ENCODE measurements at places on chromosomes 1 and 21. TPM values are rescaled to one million over a fixed set of nuclear protein-coding genes. Genes with fewer than 3 reads are reported as not detected.

DNA sequence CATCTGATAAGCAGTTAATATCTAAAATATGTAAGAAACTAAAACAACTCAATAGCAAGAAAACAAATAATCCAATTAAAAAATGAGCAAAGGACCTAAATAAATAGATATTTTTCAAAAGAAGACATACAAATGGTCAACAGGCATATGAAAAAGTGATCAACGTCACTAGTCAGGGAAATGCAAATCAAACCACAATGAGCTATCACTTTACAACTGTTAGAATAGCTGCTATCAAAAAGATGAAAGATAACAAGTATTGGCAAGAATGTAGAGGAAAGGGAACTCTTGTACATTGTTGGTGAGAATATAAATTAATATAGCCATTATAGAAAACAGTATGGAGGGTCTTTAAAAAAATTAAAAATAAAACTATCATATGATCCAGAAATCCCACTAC lies 40.7 kb upstream of the NEK7 start:
- DNase-seq, result no peak
- H3K4me1 ChIP-seq, result no peaks in the 10 kb centered on the region
- H3K36me3 ChIP-seq, result no peaks in the 10 kb centered on the region

- no peak for DNase-seq
- H3K36me3 ChIP-seq, result no peaks in the 10 kb centered on the region
- peaks cover 50% of the 10 kb centered on the region for H3K4me1 ChIP-seq
- H3K4me3 ChIP-seq, result peak overlapping the region; percentile 60
- peak overlapping the region; percentile 58 for H3K27ac ChIP-seq
Observed at GRCh38 chr1:200038981-200039848, 11.7 kb downstream of the NR5A2 start.

DNA sequence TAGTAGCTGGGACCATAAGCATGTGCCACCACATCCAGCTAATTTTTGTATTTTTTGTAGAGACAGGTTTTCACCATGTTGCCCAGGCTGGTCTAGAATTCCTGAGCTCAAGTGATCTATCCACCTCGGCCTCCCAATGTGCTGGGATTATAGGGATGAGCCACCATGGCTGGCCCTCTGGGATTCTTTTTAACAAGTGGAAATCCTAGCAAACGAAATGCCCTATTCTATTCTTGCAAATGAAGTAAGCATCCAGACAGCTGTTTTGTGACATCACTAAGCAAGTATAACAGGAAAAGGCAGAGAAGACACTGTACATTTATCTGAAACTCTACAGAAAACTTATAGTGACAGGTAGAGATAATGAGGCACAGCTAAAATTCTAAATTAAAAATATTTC lies 86.4 kb downstream of the DDAH1 start:
- no peak overlapping the region for H3K4me3 ChIP-seq
- no peak overlapping the region for H3K27ac ChIP-seq

DNA sequence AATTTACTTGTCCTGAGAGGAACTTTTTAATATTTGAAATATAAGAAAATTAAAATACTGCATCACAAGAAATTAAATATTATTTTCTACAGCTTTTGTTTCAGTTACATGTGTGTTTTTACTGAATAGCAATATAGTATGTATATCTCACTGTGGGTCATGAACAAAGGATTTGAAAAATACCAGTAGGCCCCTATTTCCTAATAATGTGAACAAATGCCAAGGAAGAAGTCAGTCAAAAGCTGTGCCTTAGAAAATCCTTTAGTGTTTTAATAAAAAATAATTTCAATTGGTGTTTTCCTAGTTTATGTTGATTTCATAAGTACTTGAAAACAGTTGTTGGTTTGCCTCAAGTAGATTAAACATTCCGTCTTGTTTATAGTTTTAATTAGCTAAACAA lies 46.7 kb downstream of the SMYD3 start:
- no peak overlapping the region for H3K4me3 ChIP-seq
- no peaks in the 10 kb centered on the region for H3K27me3 ChIP-seq
- no peak for DNase-seq
- H3K27ac ChIP-seq, result no peak overlapping the region

DNA sequence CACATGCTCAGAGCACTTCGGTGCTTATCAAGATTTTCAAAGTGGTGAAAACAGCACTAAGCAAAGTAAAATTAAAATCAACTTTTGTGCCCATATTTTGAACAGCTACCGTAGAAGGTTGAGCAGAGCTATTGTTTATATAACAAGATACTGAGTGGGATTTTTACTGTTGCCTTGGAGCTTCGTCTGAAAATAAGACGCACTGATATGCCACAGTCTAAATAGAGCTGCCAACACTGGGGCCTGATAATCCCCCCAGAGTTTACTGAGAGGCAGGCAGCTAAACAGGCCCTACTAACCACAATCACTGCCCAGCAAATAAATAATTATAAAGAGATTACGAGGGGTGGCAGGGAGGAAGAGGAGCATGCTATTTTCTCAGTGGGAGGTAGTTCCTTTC lies 650 bp upstream of the CCDC190 start:
- H3K4me3 ChIP-seq, result no peak overlapping the region
- no peak for DNase-seq
- H3K27me3 ChIP-seq, result no peaks in the 10 kb centered on the region
- H3K36me3 ChIP-seq, result no peaks in the 10 kb centered on the region
- H3K4me1 ChIP-seq, result peaks cover 8% of the 10 kb centered on the region
- H3K27ac ChIP-seq, result peak overlapping the region; percentile 19

- no peak overlapping the region for H3K27ac ChIP-seq
- peaks cover 23% of the 10 kb centered on the region for H3K4me1 ChIP-seq
- peak overlapping the region; percentile 44 for H3K4me3 ChIP-seq
- H3K27me3 ChIP-seq, result peaks cover 29% of the 10 kb centered on the region
- no peaks in the 10 kb centered on the region for H3K36me3 ChIP-seq
- DNase-seq, result no peak
Observed at GRCh38 chr1:109114342-109114674, 393 bp downstream of the ELAPOR1 start.

GRCh38 chr1:14113841-14114567 lies 414.0 kb downstream of the PRDM2 start:
- DNase-seq, result peak; percentile 46
- no peaks in the 10 kb centered on the region for H3K36me3 ChIP-seq

DNA sequence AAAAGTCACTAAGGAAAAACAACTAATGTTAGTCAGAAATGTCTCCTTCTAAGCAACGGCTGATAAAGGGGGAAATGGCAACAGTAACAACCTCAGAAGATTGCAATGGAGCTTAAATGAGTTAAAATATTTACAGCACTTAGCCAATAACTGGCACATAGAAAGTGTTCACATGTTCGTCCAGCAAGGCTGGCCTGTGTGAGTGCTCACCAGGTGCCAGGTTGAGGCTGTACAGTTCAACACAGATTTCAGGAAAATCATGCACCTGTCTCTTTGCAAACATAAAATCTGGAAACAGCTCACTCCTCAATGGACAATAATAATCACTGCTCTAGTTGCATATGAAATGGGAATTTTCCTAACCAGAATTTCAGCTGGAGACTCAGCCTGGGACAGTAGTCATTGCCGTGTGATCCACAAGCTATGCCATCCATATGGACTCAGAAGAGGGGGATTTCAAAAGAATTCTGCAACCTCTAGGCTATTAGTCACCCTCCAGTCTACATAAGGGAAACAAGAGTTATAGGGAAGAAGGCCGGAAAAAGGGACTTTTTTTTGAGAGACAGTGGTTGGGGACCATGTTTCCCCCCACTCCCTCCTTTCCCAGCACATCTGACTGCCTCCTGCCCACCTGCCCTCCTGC lies 68.6 kb downstream of the SYDE2 start:
- H3K4me1 ChIP-seq, result peaks cover 19% of the 10 kb centered on the region
- H3K4me3 ChIP-seq, result no peak overlapping the region
- H3K36me3 ChIP-seq, result no peaks in the 10 kb centered on the region
- DNase-seq, result no peak
- H3K27ac ChIP-seq, result no peak overlapping the region

DNA sequence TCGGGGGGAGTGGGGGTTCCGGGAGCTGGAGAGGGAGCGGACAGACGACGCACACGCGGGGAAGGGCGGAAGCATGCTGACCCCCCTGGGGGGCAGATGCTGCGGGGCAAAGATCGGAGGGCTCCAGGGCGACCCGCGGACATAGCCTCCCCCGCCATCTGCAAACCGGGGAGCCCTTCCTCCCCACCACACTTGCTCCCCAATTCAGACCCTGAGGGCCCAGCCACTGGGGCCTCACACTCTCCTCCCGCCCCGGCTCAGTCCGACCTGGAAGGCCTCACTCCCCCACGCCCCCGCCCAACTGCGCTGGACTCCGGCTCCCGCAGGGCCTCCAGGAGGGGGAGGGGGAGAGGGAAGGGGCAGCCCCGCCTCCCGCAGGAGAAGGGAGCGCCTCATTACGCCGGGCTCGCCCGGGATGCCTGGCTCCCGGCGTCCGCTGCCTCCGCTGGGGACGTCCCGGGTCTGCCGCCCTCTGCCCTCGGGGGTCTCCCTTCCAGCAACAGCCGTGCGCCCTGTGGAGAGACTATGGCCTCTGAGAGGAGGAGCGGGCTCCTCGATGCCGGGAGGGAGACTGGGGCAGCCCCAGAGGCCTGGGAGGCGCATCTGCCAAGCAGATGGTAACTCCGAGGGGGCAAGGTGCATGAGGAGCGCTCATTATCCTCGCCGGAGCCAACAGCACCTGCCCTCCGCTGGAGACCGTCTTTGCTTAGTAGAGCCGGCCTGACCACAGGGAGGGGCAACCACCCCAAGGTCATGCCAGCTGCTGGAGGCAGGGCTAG lies 636 bp upstream of the CAMK2N1 start:
- peaks cover 24% of the 10 kb centered on the region for H3K4me1 ChIP-seq
- peaks cover 62% of the 10 kb centered on the region for H3K27me3 ChIP-seq
- no peaks in the 10 kb centered on the region for H3K36me3 ChIP-seq
- peak overlapping the region; percentile 82 for H3K27ac ChIP-seq

- H3K4me1 ChIP-seq, result peaks cover 20% of the 10 kb centered on the region
- no peaks in the 10 kb centered on the region for H3K27me3 ChIP-seq
- no peaks in the 10 kb centered on the region for H3K36me3 ChIP-seq
- no peak for DNase-seq
- H3K27ac ChIP-seq, result no peak overlapping the region
- no peak overlapping the region for H3K4me3 ChIP-seq
Observed at GRCh38 chr1:112720800-112721199, 5.7 kb upstream of the PPM1J start.

DNA sequence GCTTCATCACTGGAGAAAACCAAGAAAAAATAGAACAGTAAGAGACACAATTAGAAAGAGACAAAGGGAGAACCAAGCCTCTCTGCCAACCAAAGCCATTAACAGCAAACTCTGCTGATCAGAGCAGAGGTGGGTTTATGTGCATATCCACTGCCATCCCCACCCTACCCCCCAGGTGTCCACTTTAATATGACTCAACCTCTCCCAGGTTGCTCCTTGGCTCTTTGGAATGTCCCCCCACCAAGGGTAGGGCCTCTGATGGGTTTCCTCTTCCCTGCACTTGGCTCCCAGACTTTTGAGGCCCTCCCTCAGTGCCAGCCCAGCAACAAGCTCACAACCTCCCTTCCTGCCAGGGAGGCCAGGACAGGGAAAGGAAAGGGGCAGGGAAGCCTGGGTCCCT lies 104.8 kb downstream of the DMRTA2 start:
- no peaks in the 10 kb centered on the region for H3K36me3 ChIP-seq
- no peaks in the 10 kb centered on the region for H3K4me1 ChIP-seq
- no peak for DNase-seq

- no peaks in the 10 kb centered on the region for H3K27me3 ChIP-seq
- no peak for DNase-seq
- H3K4me3 ChIP-seq, result no peak overlapping the region
- no peaks in the 10 kb centered on the region for H3K36me3 ChIP-seq
- no peak overlapping the region for H3K27ac ChIP-seq
Observed at GRCh38 chr1:34470401-34470800, 284.4 kb upstream of the GJB5 start.

GRCh38 chr1:169483500-169483966 lies 2.2 kb downstream of the SLC19A2 start:
- no peaks in the 10 kb centered on the region for H3K36me3 ChIP-seq
- peak overlapping the region; percentile 100 for H3K27ac ChIP-seq
- peaks cover 32% of the 10 kb centered on the region for H3K4me1 ChIP-seq
- no peak for DNase-seq

DNA sequence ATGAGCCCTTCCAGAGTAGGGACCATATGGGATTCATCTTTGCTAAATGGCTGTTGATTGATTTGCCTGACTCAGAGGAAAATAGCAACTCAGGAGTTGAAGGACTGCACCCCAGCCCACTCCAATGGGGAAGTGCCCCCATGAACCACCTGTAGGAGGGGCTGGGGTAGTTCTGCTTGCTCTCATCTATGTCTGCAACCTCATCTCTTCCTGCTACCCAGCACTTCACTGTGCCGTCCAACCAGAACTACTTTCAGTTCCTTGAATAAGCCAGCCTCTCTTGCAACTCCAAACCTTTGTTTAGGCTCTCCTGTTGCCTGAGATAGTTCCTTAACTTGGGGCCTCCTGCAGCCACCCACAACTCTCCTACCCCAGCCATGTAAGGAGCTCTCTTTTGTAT lies 26.6 kb downstream of the BEND5 start:
- no peak for DNase-seq
- H3K4me1 ChIP-seq, result no peaks in the 10 kb centered on the region
- H3K4me3 ChIP-seq, result no peak overlapping the region
- peaks cover 19% of the 10 kb centered on the region for H3K36me3 ChIP-seq
- no peaks in the 10 kb centered on the region for H3K27me3 ChIP-seq

- DNase-seq, result no peak
- no peak overlapping the region for H3K4me3 ChIP-seq
- H3K27ac ChIP-seq, result no peak overlapping the region
- H3K27me3 ChIP-seq, result peaks cover 4% of the 10 kb centered on the region
- H3K36me3 ChIP-seq, result no peaks in the 10 kb centered on the region
Observed at GRCh38 chr1:5364591-5364990, 627.6 kb downstream of the NPHP4 start.

DNA sequence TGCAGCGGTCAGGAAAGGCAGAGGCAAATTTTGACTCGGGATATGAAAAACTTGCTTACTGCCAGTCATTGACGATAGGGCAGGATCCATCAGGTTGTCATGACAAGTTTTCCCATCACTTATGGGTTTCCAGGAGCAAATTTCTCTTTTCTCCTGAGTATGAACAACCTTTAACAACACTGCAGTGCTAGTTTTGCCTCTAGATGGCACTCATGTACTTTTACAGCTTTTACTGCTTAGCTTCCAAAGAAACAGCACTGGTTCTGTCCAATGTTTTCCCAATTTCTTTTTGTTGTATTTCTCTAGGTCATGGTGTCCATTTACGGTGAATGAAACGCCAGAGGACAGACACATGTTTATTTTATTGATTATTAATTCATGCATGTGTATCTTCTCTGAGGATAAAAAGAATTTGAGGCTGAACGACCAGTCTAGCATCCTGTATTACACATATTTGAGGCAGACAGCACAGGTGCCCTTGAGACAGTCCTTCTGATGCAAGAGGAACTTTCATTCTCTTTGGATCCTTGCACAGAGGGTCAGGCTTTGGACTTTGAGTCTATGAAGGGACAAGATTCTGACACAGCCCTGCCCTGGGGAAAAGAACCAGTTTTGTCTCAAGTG lies 112.3 kb upstream of the TRABD2B start:
- H3K36me3 ChIP-seq, result no peaks in the 10 kb centered on the region
- no peak overlapping the region for H3K4me3 ChIP-seq
- no peak overlapping the region for H3K27ac ChIP-seq
- H3K4me1 ChIP-seq, result no peaks in the 10 kb centered on the region

GRCh38 chr1:63731117-63732043 lies 42.4 kb upstream of the ROR1 start:
- H3K4me3 ChIP-seq, result no peak overlapping the region
- no peak for DNase-seq

Gene BSDC1
- 63.2 TPM for total RNA-seq

Gene PKP1
- 2.2 TPM for total RNA-seq

Gene C1orf141
- total RNA-seq, result 2.2 TPM

Gene RPTN
- not detected for total RNA-seq

Gene GLIS1
- total RNA-seq, result not detected

Data from lower lobe of right lung (tissue), 2 donors.